ENCODE measurements at places on chromosomes 12 and 14. TPM values are rescaled to one million over a fixed set of nuclear protein-coding genes. Genes with fewer than 3 reads are reported as not detected.

AKAP3 gene
- 4.8 TPM for total RNA-seq

HOXC10 gene
- not detected for total RNA-seq

DNA sequence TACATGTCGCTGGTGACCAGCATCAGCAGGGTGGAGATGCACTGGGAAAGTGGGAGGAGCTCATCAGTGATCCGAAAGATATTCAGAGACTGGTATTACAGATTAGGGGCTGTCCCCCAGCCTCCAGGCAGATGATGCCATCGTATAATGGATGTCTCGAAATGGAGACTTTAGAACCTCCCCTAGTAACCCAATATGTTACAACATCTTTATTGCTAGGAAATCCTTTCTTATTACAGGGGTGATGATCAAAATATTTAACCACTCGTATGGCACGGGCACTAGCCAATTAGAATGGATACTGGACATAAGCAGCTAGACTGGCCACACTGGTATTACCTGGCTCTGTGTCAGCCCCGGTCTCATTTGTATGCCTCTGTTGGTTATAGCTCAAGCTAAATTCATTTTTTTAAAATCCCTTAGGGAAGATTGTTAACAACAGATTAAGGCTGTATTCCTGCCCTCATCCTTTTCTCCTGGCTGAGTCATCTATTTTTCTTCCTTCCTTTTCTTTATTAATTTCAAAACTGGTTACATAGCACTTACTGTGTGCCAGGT is 10.8 kb upstream of the CEBPE start:
- no peaks in the 10 kb centered on the region for H3K36me3 ChIP-seq
- H3K4me3 ChIP-seq: no peak overlapping the region
- no peak overlapping the region for H3K27ac ChIP-seq
- peaks cover 7% of the 10 kb centered on the region for H3K4me1 ChIP-seq

KRT79 gene
- total RNA-seq: not detected

GRCh38 chr12:108587826-108588225 is 10.1 kb downstream of the TMEM119 start:
- no peak overlapping the region for H3K27ac ChIP-seq
- H3K4me3 ChIP-seq: no peak overlapping the region
- no peak for DNase-seq
- H3K4me1 ChIP-seq: no peaks in the 10 kb centered on the region

DNA sequence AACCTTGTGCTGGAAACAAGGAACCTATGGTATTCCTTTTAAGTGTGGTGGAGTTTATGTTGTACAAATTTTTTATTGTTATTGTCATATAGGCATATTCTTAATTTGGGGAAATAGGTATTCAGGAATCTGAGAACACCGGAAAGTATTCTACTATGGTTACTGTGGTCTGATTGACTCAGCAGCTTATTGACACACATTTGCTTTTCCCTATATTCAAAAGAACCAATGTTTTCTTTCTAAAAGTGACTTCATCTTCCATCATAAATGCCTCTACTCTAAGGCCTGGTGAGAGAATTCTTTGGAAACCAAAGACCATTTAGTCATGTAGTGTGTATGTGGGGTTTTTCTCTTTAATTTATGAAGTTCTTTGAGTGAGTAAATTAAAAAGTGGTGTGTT is 474.8 kb downstream of the TMTC2 start:
- no peaks in the 10 kb centered on the region for H3K4me1 ChIP-seq

DNA sequence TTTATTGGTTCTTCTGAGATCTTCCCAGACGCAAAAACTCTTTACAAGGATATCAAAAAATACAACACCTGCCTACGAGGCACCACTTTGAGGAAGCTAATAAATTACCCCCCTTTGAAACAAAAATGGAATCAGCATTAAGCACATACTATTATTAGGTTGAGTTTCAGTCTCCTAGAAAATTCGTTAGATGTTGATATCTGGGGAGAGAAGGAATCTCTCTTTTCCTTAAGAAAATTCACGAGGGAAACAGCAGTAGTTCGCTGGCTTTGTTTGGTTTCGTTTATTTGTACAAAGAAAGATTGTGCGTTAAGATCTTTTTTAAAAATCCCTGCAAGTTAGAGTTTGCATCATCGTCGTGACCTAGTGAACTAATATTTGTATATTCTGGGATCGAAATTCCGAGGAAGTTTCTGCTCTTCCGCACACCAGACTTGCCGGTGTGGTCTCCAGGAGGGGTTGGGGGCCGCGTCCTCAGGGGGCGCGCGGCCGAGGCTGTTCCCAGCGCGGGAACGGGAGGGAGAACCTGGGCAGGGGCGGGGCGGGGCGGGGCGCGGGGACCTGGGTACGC is 12.1 kb downstream of the NKX2-1 start:
- H3K4me1 ChIP-seq: peaks cover 15% of the 10 kb centered on the region
- no peak overlapping the region for H3K27ac ChIP-seq
- H3K27me3 ChIP-seq: peaks cover 100% of the 10 kb centered on the region
- DNase-seq: no peak
- no peak overlapping the region for H3K4me3 ChIP-seq

DNA sequence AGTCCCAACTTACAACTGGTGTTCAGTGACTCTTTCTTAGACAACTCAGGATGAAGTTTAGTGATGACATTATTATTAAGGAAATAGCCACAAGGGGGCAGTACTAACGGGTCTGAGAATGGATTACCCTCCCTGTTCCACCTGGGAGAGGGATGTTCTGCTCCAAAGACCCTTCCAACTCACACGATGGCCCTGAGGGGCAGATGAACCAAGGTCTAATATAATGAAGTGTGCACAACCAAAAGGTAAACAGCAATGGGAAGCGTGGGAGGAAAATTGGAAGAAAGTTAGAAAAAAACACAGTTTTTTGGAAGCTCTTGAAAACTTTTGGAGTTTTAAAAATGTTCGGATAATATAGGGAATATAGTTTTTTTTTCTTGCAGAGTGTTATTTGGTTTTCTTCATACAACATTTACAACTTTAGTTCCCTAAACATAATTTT is 24.0 kb downstream of the FGF6 start:
- H3K27ac ChIP-seq: no peak overlapping the region
- no peaks in the 10 kb centered on the region for H3K36me3 ChIP-seq
- no peak for DNase-seq
- no peaks in the 10 kb centered on the region for H3K4me1 ChIP-seq
- H3K4me3 ChIP-seq: no peak overlapping the region

HELB gene
- 1.8 TPM for total RNA-seq

DNA sequence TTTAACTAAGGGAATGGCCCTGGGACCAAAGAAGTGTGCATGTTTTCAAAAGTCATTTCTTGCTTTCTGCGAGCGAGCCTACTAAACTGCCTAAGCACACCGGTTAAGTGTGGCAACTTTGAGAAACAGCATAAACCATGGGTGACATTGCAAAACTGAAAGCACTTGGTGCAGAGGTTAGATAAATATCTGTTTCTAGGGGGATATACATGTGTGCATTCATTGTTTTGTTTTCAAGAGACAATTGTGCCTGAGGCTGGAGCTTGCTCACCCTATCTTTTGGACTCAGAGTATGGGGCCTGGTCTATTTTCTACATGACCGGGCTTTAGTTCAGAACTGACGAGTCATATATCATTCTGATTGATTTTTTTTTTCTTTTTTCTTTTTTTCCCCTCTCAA is 923.4 kb downstream of the NRXN3 start:
- DNase-seq: no peak
- no peaks in the 10 kb centered on the region for H3K4me1 ChIP-seq
- no peak overlapping the region for H3K27ac ChIP-seq
- no peaks in the 10 kb centered on the region for H3K27me3 ChIP-seq

- no peaks in the 10 kb centered on the region for H3K4me1 ChIP-seq
- H3K36me3 ChIP-seq: peaks cover 8% of the 10 kb centered on the region
- no peaks in the 10 kb centered on the region for H3K27me3 ChIP-seq
- H3K27ac ChIP-seq: no peak overlapping the region
- no peak overlapping the region for H3K4me3 ChIP-seq
These were observed 99.2 kb downstream of the BEGAIN start for GRCh38 chr14:100488057-100488456.

DNA sequence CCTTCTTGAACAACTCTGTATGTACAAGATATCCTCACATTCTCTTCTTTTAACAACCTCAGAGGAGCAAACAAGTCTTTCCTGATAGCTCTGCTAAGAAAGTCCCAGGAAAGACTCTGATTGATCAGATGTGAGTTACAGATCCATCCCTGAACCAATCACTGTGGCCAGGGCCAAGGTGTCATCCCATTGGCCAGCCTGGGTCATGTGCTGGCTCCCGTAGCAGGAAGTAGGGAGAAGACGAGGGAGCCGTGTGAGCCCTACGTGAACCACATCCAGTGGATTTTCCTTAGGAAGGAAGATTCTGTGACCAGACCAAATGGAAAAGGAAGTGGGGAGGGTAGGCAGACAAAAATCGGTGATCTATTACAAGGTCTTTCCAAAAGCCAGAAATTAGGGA is 5.6 kb downstream of the P2RX7 start:
- H3K4me1 ChIP-seq: no peaks in the 10 kb centered on the region
- H3K27ac ChIP-seq: no peak overlapping the region
- no peaks in the 10 kb centered on the region for H3K27me3 ChIP-seq
- H3K4me3 ChIP-seq: no peak overlapping the region
- H3K36me3 ChIP-seq: no peaks in the 10 kb centered on the region

DNA sequence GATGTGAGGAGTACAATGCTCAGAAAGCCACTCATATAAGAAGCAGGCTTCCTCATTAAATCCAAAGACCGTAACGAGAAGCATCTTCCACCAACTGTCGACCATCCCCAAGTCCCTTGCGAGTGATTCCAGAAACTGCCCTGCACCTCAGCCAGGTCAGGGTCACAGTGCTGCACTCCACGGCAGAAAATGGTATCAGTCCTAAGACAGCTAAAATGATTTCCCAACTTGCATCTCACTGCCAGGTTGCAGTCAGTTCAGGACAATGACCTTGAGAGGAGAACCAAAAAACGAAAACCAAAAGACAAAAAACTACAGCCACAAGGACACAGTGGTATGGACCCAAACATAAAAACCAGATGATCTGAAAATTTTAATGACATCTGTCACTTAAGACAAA is 20.6 kb downstream of the SBNO1 start:
- H3K27me3 ChIP-seq: no peaks in the 10 kb centered on the region
- H3K36me3 ChIP-seq: peaks cover 99% of the 10 kb centered on the region

- H3K36me3 ChIP-seq: peaks cover 8% of the 10 kb centered on the region
- peak overlapping the region; percentile 77 for H3K27ac ChIP-seq
- no peaks in the 10 kb centered on the region for H3K27me3 ChIP-seq
- DNase-seq: no peak
These were observed 10.2 kb downstream of the TRMT61A start for GRCh38 chr14:103539056-103539825.

- H3K36me3 ChIP-seq: no peaks in the 10 kb centered on the region
- no peak for DNase-seq
- no peaks in the 10 kb centered on the region for H3K4me1 ChIP-seq
- H3K27ac ChIP-seq: no peak overlapping the region
These were observed 8.6 kb upstream of the SLC41A2 start for GRCh38 chr12:104966677-104967076.

BEGAIN gene
- 0.49 TPM for total RNA-seq

DNA sequence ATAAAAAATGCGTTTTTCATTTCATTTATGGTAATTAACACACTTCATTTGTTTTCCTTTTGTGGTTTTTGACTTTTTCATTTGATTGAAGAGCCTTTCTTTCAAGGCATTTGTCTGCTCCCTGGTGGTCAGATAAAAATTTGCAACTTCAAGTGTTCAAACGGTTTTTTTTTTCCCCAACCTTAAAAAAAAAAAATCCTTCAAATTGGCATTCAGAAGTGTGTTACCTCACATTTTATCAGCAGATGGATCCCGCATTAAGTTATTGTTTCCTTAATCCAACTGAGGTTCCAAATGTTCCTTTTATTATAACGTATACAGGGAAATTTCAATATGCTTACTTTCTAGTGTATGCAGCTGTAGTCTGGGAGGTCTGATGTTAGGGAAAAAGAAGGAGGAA is 47.2 kb downstream of the MYF5 start:
- no peak overlapping the region for H3K27ac ChIP-seq
- no peaks in the 10 kb centered on the region for H3K27me3 ChIP-seq
- H3K36me3 ChIP-seq: no peaks in the 10 kb centered on the region

GRCh38 chr14:93969082-93969828 is 7.1 kb downstream of the ASB2 start:
- peaks cover 93% of the 10 kb centered on the region for H3K4me1 ChIP-seq
- H3K27me3 ChIP-seq: no peaks in the 10 kb centered on the region
- H3K4me3 ChIP-seq: no peak overlapping the region
- peaks cover 5% of the 10 kb centered on the region for H3K36me3 ChIP-seq
- peak; percentile 54 for DNase-seq

GRCh38 chr12:102806110-102806509 is 110.9 kb downstream of the PAH start:
- DNase-seq: no peak
- no peak overlapping the region for H3K27ac ChIP-seq
- H3K4me1 ChIP-seq: no peaks in the 10 kb centered on the region
- no peaks in the 10 kb centered on the region for H3K36me3 ChIP-seq
- no peak overlapping the region for H3K4me3 ChIP-seq

- H3K4me3 ChIP-seq: no peak overlapping the region
- H3K36me3 ChIP-seq: no peaks in the 10 kb centered on the region
- H3K4me1 ChIP-seq: peaks cover 27% of the 10 kb centered on the region
- no peak overlapping the region for H3K27ac ChIP-seq
- no peak for DNase-seq
- H3K27me3 ChIP-seq: peaks cover 39% of the 10 kb centered on the region
These were observed 4.9 kb downstream of the AQP5 start for GRCh38 chr12:49966511-49967041.

DNA sequence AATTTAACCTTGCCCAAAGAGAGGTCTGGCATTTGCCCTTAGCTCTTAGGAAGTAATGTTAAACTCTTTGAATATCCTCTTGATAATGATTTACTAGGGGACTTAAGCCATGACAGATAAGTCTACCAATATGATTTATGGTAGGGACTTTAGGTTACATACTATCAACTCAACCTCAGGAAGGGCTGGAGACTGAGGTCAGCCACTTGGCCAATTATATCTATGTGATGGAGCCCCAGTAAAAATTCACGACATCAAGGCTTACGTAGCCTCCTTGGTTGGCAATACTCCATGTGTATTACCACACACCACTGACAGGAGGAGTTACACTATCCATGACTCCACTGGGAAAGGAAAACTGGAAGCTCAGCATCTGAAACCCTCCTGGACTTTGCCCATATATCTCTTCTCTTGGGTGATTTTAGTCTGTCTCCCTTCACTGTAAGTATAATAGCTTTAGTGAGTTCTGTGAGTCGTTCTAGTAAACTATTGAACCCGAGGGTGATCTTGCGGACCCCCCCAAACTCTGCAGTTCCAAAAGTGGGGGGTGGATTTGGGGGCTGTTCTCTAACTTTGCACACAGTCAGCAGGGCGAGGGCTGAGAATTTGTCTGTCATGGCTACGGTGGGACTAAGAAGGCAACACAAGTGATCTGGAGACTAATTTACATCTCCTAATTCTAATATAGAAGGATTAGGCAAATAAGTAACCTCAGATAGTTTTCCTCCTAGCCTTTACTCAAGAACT is 62.3 kb downstream of the R3HDM2 start:
- no peak for DNase-seq
- H3K27me3 ChIP-seq: no peaks in the 10 kb centered on the region

CPNE6 gene
- total RNA-seq: 0.26 TPM

DNA sequence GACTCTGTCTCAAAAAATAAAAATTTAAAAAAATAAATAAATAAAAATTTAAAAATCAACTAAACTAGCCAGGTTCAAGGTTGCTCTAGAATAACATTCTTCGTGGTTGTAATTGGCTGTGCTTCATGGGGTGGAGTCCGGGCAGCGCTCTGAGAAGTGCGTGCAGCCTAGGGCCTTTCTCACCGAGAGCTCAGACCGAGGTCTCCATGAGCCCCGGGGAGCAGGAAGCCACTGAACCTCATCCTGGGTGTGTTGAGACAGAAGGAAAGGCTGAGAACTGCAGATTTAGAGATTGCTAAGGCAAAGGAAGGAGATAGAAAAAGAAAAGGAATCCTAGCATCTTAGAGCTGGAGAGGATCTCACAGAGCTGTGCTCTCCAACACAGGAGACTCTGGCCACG is 14.7 kb downstream of the P2RX4 start:
- H3K4me3 ChIP-seq: no peak overlapping the region
- no peak overlapping the region for H3K27ac ChIP-seq
- no peaks in the 10 kb centered on the region for H3K4me1 ChIP-seq
- no peak for DNase-seq

Measured in heart right ventricle (tissue), 16 donors.